ENCODE measurements at places on chromosomes 7 and 10. TPM values are rescaled to one million over a fixed set of nuclear protein-coding genes. Genes with fewer than 3 reads are reported as not detected.

The EVX1 gene
- total RNA-seq = not detected

The NCF1 gene
- 5.7 TPM for total RNA-seq

The PNLIPRP1 gene
- not detected for total RNA-seq

The CCDC136 gene
- 108 TPM for total RNA-seq

The AGR2 gene
- total RNA-seq = not detected

The PSTK gene
- total RNA-seq = 17.3 TPM

DNA sequence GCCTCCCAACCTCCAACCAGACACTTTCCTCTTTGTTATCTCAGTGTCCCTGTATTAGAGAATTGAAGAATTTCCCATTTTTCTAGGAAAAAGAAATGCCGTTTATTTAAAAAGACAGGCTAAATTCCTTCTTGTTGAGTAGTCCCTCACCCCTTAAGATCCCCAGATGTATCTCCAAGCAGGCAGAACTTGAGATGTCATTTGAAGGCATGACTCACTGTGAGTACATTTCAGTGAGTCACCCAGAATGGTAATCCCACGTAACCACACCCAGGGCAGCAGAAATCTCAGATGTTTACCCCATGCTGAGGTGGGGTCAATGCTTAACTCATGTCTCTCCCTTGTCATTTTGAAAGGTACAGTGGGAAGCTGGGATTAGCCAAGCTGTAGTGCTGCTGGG, 4.4 kb downstream of the ZNF655 start:
- no peak for DNase-seq

GRCh38 chr10:88260329-88261051, 322.6 kb downstream of the RNLS start:
- no peak for DNase-seq

GRCh38 chr10:110356628-110357245, 52.0 kb upstream of the SMNDC1 start:
- DNase-seq = no peak

GRCh38 chr10:129410688-129411392, 56.2 kb upstream of the MGMT start:
- no peak for DNase-seq

DNA sequence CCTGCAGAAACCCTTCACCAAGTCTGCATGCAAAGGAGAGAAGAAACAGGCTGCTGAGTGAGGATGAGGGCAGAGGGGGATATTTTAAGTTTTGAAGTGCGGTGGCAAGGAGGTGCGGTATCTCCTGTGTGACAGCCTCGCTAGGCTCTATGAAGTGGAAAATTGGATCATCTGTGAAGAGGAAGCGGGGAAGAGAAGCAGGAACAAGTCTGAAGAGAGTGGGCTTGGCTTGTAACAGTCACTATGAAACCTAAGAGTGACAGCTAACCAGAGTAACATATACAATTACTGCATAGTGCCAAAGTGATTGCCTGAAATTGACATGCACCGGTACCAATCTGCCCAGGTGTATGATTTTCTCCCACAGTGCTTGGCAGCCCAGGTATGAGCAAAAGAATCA, 287.5 kb upstream of the KLF14 start:
- no peak for DNase-seq

DNA sequence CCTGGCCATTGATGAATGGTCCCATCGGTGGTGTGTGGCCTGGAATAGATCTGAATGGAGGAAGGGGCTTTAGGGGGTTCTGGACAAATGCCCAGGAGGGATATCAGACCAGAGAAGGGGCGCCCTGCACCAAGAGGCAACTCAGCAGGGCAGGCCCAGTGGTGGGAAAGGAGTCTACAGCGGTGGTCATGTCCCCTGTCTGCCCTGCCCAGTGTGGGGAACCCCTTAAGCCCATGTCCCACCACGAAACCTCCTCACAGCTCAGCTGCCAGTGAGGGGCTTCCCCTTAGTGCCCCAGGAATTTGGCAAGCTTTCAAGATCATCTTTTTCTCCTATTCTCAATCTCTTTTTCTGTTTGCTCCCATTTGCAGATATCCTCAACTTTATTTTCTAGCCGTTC, 14.1 kb upstream of the CCSER2 start:
- DNase-seq = no peak

DNA sequence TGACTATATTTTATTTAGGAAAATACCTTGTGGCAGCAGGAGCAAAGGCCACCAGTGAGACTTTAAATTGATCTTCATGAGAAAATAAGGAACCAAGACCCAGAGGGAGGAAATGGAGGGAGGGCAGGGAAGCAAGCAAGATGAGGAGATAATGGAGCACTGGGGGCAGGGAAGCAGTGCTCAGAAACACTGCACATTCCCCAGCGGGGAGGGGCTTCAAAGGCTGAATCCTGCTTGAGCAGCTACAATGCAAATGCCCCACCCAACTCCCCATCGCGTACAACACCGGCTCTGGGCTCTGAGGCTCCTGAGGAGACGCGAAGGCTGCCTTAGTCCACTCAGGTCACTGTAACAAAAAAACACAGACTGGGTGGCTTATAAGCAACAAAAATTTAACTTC, 503.8 kb downstream of the GRID1 start:
- DNase-seq = no peak

GRCh38 chr7:1313613-1314012, 80.9 kb downstream of the UNCX start:
- no peak for DNase-seq

DNA sequence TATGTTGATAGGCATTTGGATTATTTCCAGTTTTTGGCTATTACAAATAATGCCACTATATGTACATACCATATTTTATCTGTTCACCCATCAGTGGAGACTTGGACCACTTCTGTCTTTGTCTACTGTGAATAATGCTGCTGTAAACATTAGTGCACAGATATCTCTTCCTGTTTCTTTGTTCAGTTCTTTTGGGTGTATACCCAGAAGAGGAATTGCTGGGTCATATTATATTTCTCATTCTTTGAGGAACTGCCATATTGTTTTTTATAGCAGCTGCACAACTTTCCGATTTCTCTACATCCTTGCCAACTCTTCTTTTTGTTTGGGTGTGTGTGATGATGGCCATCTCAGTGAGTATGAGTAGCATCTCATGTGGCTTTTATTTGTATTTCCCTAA, 218.0 kb downstream of the LRMDA start:
- DNase-seq = no peak
